Motor neuron (in vitro differentiated cells): ENCODE measurements at places on chromosomes 11 and 22. TPM values are rescaled to one million over a fixed set of nuclear protein-coding genes. Genes with fewer than 3 reads are reported as not detected.

Gene P2RX3
- total RNA-seq: 62.6 and 82.4 TPM in 2 replicates

Gene NLRX1
- total RNA-seq: 1.9 and 2.3 TPM in 2 replicates

GRCh38 chr11:3707176-3707575 is 36.0 kb upstream of the CHRNA10 start:
- ATAC-seq: no peak

Gene CRYBA4
- total RNA-seq: 0.49 and 0.88 TPM in 2 replicates

DNA sequence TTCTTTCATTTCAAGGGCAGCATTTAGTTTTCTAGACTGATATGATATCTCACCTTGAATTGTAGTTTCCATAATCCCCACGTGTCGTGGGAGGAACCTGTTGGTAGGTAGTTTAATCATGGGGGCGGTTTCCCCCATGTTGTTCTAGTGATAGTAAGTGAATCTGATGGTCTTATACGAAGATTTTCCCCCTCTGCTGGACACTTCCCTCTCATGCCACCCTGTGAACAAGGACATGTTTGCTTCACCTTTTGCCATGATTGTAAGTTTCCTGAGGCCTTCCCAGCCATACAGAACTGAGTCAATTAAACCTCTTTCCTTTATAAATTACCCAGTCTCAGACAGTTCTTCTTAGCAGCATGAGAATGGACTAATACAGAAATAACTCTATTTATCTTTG is 851.1 kb upstream of the FAT3 start:
- no peak for ATAC-seq
